ENCODE measurements at places on chromosomes 3 and 15.

DNA sequence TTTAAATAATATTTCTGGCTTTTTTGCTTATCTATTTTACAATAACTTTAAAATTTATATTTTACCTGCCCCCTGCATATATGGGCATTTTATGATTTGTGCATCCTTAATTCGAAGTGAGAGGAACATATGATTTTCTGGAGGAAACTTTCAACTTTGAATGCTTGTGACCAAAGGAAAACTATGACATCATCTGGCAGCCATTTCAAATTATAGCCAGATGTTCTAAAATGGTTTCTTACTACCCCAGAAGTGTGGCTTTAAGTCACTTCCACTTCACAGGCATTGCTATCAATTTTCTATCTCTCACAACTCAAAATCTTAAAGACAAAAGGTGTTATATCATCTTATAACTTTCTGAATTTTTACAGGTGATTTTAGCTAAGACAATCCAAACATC is 508.8 kb downstream of the RBMS3 start:
- no peak for DNase-seq

DNA sequence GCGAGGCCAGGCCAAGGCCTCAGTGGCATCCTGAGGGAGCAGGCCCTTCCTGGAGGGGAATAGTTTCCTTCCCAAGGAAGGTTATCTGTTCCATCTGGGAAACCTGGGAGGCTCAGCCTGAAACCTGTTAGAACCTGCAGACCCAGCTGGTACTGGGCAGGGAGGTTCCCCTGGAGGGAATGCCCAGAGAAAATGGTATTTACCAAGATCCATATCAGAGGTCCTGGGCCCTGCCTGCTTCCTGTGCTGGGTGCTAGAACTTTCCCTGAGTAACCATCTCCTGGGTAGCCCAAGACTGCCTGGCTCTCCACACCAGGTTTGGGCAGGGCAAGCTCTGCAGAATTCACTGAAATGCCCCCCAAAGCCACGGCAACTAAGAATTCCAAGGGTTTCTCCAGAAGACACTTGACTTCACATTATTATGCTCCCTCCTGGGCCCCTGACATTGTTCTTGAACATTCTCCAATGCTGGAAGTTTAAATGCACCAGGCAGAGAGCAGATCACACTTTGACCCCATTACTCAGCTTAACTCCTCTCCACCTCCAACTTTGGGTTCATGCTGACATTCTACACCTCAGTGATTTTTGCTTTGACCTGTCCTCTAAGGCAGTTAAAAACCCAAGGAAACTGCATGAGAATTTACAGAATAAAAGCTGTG is 2.0 kb downstream of the CA12 start:
- no peak for DNase-seq

DNA sequence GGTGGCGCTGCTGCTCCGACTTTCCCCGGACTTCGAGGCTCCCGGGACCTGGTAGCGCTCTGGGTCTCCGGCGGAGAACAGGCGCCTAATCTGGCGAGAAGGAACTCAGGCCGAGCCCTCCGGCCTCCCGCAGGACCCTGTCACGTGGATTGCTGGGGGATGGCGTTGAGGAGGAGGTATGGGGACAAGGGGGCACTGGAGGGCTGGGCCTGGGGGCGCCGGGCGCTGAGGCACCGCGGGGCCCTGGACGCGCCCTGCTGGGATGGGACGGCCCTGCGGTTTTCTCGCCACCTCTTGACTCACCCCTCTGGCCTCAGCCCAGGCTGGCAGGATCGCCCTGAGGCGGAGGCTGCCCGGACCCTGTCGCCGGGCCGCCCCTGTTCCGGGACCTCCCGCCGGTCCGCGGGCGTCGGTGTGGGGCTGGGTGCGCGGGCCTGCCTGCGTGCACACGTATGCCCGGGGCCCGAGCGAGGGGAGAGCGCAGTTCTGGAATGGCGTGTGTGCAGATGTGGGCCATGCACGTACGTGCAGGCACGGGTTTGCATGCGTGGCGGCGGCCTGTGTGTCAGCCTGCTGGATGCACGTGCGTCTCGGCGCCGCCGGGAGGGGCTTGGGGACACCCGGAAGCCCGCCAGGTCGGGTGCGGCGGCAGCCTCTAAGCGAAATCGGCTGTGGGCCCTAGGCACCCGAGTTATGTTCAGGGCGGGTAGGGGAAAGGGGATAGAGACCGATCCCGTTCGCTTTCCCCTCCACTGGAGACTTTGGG is 752 bp downstream of the C15orf39 start:
- peak; percentile 83 for DNase-seq

- DNase-seq = no peak
These were observed 17.3 kb downstream of the ATOSA start for GRCh38 chr15:52661909-52662308.

DNA sequence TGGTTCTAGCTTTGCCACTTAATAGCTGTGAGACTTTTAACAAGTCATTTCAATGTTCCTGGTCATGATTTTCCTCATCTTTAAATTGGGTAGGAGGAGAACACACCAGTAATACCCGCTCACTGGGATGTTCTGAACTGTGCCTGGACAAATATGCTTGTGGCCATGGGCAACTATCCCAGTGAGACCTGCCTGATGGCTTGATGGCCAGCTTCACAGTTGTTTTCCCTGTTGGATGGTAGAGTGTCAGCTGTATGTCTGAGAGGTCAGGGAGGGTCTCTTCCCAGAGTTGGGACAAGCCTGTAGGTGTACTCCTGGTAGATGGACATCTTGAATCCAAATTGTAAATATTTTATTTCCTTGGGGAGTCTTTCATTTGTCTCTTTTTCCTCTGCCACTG is 92.5 kb upstream of the PFN2 start:
- no peak for DNase-seq

GRCh38 chr3:172309741-172310427 is 138.4 kb downstream of the GHSR start:
- DNase-seq = no peak

- DNase-seq = peak; percentile 84
These were observed 11.6 kb downstream of the XIRP1 start for GRCh38 chr3:39180546-39181346.

DNA sequence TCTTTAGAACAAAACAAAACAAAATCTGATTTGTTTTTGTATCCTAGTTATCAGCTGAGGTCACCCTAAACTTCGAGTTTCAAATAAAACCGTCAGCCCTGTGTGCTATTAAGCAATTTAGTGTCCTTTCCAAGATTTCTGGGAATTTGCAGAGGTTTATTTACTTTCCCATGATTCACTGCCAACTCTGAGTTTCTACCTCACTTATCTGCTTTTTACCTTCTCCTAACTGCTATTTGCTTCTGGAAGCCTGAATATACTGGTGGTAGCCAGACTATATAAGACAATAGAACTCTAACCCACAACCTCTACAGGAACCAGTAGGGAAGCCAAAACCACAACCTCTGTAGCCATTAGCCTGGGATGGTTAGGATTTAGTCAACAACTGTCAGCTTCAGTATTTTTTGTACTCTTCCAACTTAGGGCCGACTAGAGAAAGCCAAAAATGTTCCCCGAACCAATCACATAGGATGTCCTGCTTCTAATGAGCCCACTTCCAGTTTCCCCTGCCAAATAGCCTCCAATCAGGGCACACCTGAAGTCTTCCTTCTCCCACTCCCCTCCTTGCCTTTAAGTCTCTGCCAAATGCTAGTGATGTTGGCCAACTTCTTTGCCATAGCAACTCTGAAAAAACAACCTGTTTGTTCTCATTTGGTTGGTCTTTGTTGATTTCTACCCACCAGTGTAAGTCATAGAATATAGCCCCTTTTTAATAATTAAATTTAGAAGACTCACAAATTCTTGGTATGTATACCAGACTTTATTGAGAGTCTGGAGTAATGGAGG is 273.1 kb downstream of the ULK4 start:
- DNase-seq = no peak

GRCh38 chr3:136817448-136817847 is 1.5 kb upstream of the SLC35G2 start:
- no peak for DNase-seq

DNA sequence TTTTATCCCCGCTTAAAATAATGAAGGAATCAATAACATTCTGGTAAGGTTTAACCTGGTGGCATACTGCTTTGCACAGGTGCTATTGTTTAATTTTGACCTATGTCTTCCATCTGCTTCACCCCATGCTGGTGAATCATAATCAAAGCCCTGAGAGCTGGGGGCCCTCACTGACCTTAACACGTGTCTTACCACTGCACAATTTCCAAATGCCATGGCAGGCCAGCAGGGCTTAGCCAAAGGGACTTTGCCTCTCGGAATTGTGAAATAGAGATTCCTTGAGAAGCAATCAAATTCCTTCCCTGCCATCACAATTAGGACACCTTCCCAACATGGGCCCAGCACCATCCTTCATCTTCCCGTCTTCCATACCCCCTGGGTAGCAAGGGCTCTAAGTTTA is 242.6 kb upstream of the THBS1 start:
- DNase-seq = no peak

GRCh38 chr3:119237299-119237698 is 3.4 kb downstream of the B4GALT4 start:
- DNase-seq = no peak

GRCh38 chr3:46466273-46466672 is 1.6 kb upstream of the LTF start:
- no peak for DNase-seq

DNA sequence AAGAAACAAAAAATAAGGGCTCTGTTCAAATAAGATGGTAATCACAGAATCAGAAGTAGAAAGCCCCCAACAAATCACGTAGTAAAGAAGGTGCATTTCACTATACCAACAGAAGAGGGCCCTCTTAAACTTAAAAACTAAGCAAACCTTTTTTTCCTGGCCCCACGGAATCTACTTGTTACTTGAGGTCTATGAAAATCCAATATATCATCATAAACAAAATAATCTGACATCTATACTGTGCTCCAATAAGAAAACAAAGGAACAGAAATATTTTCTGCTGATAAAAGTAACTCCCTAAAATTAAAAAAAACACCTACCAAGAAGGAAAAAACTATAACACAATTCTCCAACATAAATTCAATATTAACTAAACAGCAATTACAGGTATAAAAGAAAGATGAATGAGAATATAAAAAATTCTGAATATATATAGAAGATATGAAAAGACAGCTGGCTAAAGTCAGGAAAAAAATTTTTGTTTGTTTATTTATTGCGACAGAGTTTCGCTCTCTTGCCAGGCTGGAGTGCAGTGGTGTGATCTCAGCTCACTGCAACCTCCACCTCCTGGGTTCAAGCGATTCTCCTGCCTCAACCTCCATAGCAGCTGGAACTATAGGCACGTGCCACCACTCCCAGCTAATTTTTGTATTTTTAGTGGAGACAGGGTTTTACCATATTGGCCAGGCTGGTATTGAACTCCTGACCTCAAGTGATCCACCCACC is 81.8 kb downstream of the CLASP2 start:
- no peak for DNase-seq

DNA sequence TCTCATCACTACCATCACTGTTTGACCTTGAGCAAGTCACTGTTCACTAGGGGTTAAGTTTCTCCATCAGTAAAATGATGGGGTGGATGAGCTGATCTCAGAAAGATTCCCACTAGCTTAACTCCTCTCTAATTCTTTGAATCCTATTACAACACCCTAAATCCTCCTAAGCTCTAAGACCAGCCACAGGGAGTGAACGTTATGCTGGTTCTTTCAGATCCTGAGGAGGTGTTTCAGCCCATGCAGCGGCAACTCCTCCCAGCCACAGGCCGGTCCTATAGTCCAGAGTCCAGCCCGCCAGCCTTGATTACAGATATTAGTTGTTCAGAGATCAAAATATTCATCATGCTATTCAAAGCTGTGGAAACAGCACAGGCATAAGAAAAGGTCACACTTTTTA is 15.1 kb downstream of the MB21D2 start:
- no peak for DNase-seq

- no peak for DNase-seq
These were observed 156.3 kb downstream of the STT3B start for GRCh38 chr3:31688984-31689383.

DNA sequence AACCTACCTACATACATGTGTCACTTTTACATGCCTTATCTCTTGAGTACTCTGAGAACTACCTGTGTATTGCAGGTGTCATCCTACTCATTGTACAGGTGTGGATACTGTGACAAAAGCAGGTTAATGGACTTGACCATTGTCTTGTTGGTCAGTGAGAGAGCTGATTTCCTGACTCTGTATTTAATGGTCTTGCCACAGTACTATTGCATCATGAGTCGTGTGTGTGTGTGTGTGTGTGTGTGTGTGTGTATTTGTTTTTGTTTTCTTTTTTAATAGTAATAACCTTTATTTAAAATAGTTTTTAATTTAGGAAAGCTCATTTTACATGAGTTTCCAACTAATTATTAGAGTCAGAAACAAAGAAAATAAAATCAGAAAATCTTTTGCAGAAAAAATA is 7.7 kb downstream of the SELENOT start:
- DNase-seq = no peak

GRCh38 chr3:174218016-174218415 is 641.1 kb upstream of the NAALADL2 start:
- no peak for DNase-seq

- no peak for DNase-seq
These were observed 110.0 kb downstream of the PIK3R4 start for GRCh38 chr3:130636480-130637234.

DNA sequence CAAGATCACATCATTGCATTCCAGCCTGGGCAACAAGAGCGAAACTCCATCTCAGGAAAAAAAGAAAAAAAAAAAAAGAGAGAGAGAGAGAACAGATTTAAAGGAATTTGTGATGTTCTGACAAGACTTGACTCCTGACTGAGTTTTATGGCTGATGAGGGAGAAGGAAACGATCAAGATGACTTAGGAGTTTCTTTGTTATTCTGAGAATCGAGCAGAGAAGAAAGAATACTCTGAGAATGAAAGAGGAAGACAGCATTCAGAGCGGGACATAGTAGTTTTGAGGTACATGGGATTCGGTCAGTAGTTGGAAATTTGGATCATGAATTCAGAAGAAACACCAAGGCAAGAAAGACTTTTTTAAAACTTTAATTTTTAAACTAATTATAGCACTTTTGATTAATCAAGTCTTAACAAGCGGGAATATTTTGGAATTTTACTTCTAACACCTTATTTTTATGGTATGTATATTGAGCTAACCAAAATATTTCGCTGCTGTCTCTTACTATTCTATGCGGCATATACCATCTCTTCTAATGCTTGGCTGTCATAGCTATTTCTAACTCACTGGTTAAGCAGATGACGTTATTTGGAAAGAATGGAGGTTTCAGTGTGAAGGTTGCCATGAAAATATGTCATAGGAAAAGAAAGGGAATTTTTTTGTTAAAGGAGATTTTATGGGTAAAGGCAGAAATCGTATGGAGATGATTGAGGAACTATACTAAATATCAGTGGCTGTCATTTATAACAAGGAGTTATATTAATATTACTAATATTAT is 644.1 kb downstream of the RBMS3 start:
- DNase-seq = no peak

Data from activated CD4-positive, CD25-positive, alpha-beta regulatory T cell treated with anti-CD3 and anti-CD28 coated beads, Interleukin-2, amount 50 U/mL, for 72 hours (primary cell).